Stimulated activated CD4-positive, alpha-beta T cell treated with anti-CD3 and anti-CD28 coated beads, Interleukin-12 subunit alpha, Interleukin-12 subunit beta, amount 100 ng/mL, for 48 hours (primary cell): ENCODE measurements at places on chromosomes 6 and 20.

DNA sequence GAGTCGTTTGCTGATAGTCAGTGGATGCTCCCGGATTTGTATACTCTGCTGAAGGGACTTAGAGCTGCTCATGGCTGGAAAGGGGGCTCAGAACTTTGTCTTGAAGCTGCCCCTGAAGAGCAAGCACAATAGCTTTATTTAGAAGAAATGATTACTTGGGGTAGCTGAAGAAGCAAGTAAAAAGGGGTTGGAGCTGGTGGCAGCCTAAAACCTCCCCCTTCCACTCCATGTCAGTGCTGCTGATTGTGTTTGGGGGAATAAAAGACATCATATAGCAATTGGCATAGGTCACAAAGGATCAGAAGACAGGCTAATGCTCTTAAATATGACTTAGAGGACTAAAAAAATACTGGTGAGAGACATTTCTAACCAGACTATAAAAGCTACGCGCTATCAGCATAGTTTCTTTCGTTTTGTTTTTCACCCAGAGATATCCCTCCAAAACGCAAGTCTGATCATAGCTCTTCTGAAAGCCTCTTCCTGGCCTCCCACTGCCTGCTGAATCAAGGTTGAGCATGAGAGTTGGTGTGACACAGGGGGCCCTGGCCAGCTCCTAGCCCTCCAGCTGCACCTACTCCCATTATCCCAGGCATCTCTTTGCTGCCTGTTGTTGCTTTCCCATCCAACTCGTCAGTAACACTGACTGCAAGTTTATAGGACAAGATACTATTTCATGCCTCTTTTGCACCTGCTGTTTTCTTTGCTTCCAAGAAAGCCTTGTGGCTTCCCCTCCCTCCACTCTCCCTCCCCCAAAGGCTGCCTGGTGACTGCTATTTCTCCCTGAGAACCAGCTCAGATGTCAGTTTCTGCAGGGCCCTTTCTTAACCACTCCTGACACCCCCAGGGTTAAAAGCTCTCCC is 33.9 kb upstream of the SGK1 start:
- DNase-seq, result no peak

DNA sequence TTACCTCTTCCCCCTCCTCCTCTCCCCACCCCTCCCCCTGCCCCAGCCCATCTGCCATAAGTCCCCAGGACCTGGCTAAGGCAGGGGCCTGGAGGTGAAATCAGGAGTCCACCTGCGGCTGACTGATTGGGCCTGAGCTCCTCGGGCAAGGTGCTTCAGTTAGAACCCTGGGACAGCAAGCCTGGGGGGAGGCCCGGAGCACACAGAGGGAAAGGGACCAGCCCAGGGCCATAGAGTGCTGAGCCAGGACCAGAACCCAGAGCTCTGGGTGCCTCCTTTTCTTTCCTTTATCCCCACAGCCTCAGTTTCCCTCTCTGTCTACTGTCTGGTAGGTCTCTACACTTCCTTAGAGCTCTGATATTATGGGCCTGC is 35.7 kb upstream of the VEGFA start:
- DNase-seq, result no peak

DNA sequence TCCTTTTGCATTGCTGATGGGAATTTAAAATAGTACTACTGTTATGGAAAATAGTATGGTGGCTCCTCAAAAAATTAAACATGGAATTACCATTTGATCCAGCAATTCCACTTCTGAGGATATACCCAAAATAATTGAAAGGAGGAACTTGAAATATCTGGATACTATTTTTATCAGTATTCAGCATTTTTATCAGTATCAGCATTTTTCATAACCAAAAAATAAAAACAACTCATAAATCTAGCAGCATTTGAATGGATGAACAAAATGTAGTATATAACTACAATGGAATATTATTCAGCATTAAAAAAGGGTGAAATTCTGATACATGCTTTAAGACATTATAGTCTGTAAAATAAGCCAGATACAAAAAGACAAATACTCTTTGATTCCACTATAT is 763.4 kb upstream of the MAN1A1 start:
- no peak for DNase-seq

- peak; percentile 96 for DNase-seq
These were observed at the start of the genes KLC4 and MRPL2 for GRCh38 chr6:43059168-43060033. KLC4 (plus strand) TSS chr6:43059631; CDS start chr6:43061336, 1,705 bp downstream. MRPL2 (minus strand) TSS chr6:43059434; CDS start chr6:43059381, 53 bp downstream.

DNA sequence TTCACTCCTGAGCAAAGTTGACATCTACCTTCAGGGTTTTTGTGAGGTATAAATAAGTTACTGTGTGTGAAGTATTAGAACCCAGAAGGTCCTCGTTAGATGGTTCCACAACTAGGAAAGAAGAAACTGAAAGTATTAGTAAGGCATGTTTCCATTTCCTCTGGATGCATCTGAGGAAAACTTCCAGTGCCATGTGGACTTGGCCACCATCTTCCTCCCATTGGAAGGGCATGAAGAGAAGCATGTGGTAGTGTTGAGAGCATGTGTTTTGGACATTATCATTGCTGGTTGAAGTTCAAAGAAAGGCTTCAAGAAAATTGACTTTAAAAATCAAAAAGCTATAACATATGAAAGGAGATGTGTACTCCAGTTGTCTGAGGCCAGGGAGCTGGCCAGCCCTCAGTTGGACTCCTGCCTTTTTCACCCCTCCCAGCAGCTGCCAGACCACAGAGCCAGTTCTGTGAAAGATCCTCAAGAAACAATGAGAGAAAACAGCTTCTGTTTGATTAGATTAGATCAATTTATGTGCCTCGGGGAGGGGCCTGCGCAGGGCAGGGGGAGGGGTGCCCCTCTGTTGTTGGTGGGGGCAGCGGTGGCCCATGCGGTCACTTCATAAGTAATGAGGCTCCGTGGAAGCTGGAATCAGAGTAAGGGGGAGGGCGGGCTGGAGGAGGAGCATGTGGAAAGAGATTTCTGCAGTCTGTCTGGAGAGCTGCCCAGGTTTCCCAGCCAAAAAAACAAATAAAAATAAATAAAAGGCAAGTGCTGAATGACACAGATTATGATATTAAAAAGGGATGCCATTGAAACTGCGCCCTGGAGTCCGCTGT is 154.0 kb downstream of the JARID2 start:
- no peak for DNase-seq

DNA sequence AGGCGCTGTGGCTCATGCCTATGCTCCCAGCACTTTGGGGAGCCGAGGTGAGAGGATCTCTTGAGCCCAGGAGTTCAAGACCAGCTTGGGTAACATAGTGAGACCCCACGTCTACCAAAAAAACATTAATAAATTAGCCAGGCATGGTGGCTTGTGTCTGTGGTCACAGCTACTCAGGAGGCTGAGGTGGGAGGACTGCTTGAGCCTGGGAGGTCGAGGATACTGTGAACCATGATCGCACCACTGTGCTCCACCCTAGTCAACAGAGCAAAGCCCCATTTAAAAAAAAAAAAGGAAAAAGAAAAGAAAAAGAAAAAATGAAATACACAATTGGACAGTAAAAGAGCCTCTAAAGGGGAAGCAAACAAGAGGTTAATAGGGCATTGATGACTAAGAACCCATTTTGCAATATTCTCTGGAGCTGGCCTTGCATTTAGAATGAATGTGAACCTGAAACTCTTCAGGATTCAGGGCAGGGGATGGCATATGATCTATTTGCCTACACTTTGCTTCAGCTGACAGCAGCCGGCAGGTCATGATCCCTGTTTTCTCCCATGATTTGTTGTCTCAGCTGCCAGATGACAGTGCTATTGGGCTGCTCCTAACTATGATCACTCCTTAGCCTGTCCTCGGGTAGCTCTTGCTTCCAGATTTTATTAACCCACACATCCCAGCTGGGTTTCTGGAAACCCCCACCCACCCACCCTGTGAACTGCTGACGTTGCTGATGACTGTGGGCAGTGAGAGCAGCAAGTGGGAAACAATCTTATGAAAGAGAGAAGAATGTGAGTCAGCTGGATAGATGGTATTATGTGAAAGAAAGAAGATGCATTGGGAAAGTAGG is 83.8 kb upstream of the ELOVL5 start:
- DNase-seq, result no peak

DNA sequence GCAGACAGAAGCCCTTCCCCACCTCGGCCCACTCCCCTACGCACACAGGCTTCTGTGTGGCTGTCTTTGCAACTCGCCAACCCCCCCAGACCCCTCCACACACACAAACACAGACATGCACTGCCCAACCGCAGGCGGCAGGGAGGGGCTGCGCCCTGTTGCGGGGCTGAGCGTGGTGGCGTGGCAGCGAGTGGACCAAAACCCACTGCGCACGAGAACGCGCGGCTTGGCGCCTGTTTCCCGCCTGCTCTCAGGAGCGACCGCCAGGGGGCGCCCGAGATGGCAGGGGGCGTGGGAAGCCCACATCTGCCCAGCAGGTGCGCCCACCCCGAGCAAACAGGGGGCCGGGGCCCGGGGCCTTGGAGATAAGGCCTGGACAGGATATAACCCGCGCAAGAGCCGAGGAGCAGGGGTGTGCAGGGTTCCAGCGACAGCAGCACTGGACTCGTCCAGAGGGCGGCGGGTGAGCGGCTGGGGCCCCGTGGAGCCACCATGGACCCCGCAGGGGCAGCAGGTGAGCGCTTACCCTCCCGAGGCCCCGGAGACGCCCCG is at the start of gene RBPJL:
Gene RBPJL (plus strand): TSS at position 410 of the 552 bp plus-strand sequence. CDS start 83 bp downstream, at position 493.
- peak; percentile 45 for DNase-seq

DNA sequence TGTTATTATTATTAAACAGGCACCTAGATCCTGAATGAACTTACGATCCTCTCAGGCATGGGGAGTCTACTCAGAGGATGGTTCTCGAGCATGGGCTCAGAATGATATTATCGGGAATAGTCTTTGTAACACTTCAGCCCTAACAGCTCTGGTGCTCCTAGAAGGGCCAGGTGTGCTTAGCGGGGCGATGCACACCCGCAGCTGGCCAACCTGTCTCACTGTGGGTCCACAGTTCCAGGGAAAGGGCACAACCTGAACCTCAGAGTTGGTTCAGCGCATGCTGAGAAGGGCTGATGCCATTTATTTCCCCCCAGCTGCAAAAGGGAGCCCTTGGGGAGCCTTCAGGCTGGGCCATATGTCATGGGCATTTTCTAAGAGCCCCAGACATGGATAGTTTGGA is 26.2 kb downstream of the RRAGD start:
- DNase-seq, result no peak

GRCh38 chr20:4227085-4227821 is 211.9 kb upstream of the RNF24 start:
- no peak for DNase-seq

DNA sequence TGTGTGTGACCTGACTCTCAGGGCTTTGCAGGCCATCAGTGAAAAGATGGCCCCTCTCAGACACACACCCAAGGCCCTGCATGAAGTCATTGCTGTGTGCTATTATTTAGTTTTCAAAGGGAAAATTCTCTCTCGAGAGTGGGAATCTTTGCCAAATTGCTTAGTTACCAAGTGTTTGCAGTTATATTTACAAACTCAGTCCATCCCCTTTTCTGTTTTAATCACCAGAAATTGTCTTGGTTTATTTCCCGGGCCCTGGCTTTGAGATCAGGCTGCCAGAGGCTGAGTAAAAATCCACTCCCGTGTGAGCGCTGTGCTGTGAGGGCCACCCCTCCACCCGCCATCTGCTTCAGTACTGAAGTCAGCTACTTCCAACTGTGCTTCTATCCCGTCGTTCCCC is 163.1 kb downstream of the SOD2 start:
- DNase-seq, result no peak

GRCh38 chr20:33310327-33310899 is 27.4 kb downstream of the BPIFB1 start:
- no peak for DNase-seq

- DNase-seq, result no peak
These were observed 25.1 kb downstream of the PRKN start for GRCh38 chr6:162702446-162702845.

DNA sequence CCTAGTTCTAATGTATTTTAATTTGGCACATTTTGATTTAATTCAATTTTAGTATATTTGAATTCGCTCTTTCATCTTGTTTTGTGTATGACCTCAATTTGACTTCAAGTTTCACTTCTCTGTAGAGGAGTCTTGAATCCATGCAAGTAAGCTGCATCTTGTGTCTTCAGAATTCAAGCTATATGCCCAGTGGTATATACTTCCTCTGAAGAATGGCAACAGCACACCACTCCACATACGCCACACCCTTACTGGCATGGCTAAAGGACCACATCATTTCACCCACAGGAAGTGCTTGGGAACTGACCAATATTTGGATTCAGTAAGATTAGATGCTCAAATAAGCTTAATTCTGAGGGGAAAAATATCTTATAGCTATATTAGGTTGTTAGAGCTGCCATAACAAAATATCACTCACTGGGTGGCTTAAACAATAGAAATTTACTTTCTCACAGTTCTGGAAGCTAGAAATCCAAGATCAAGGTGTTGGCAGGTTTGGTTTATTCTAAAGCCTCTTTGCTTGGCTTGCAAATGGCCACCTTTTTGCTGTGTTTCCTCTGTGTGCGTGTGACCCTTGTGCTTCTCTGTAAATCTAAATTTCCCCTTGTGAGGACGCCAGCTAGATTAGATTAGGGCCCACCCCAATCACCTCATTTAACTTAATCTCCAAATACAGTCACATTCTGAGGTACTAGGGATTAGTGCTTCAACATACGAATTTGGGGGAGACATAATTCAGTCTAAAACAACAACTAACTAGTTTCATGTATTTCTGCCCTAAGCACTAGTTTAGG is 2.8 kb upstream of the ASF1A start:
- no peak for DNase-seq

DNA sequence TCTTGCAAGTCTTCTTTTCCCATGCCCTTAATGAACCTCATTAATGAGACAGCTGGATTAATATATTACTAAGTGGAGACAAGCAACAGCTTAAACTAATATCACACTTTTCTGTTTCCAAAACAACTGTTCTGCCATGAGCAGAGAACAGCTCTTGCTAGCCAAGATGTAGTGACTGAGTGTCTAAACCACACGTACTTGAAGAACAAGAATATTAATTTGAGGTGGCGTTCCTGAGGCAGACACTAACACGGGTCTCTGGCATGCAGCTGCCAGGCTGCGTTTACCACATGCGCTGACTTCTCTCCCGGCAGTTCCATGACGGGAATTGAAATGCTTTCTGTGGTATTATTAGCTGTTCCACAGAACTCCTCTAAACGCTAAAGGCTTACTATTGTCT is 80.6 kb downstream of the FNDC1 start:
- DNase-seq, result no peak

DNA sequence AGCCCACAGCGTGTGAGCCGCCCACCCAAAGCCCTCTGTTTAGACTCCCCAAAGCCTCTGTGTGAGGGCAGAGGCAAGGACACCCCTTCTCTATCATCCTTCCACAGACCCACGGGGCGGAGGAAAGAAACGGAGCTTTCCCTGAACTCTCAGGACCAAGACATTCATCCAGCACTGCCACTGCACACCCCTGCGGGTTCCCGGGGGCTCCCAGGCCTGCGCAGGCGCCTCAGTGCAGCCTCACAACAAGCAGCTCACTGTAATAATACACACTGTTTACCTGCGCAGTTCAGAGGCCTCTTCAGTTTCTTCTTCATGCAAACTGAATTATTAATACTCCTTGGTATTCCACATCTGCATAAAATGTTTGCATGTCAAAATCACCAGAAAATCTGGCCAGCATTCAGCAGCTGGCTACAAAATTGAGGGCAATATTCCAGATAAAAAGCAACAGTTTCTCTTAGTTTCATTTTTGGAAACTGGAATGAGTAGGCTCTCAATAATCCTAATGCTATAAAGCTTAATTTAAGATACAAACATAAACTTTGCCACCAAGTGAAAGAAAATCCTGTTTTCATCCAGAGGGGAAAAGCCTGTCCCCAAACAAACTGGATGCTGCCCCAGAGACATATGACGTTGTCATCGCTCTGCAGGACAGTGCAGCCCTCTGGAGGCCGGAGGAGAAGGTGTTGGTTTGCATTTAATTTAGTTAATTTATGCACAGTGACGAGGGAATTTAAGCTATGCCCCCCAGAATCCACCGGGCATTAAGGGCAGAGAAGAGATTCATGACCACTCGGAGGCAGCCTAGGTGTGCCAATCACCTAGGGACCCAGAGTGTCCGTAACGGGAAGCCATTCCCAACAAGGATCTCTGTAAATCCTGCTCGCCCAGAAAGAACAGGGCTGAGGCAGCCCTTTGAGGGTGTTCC is 45.3 kb downstream of the NINL start:
- no peak for DNase-seq
